Aorta (tissue), 5 donors: ENCODE measurements at places on chromosomes 1 and 21. TPM values are rescaled to one million over a fixed set of nuclear protein-coding genes. Genes with fewer than 3 reads are reported as not detected.

GLIS1 gene
- 0.19 TPM for total RNA-seq

TCHHL1 gene
- total RNA-seq: not detected

RNF186 gene
- total RNA-seq: not detected

LMX1A gene
- total RNA-seq: not detected

ANGPTL1 gene
- 24.2 TPM for total RNA-seq

SPRR2G gene
- not detected for total RNA-seq

PLA2G5 gene
- total RNA-seq: 4.0 TPM

IL23R gene
- total RNA-seq: not detected

DPT gene
- total RNA-seq: 32.5 TPM

SERPINC1 gene
- total RNA-seq: not detected

S100A7 gene
- not detected for total RNA-seq

GGPS1 gene
- total RNA-seq: 24.1 TPM

S100A5 gene
- total RNA-seq: not detected

ACTL8 gene
- total RNA-seq: not detected

TXNDC12 gene
- 27.1 TPM for total RNA-seq

SLC30A2 gene
- total RNA-seq: not detected

BGLAP gene
- total RNA-seq: 2.9 TPM

DCST2 gene
- 1.8 TPM for total RNA-seq

HCRTR1 gene
- total RNA-seq: not detected

S100A16 gene
- total RNA-seq: 83.4 TPM

CFHR2 gene
- total RNA-seq: not detected

PLA2G2D gene
- 0.33 TPM for total RNA-seq

C1orf167 gene
- total RNA-seq: 3.6 TPM

COL11A1 gene
- total RNA-seq: 8.4 TPM

OR2T29 gene
- total RNA-seq: not detected

PTPN14 gene
- 48.3 TPM for total RNA-seq

RAP1A gene
- total RNA-seq: 174 TPM

B3GALT2 gene
- 0.51 TPM for total RNA-seq

LCE3D gene
- total RNA-seq: not detected

LRRC47 gene
- 31.9 TPM for total RNA-seq

PADI4 gene
- total RNA-seq: 2.1 TPM

OSCP1 gene
- total RNA-seq: 8.6 TPM

GBP5 gene
- 7.9 TPM for total RNA-seq

IRF6 gene
- total RNA-seq: 1.9 TPM

SH2D2A gene
- total RNA-seq: 2.9 TPM
